ENCODE measurements at places on chromosomes 3 and 15. TPM values are rescaled to one million over a fixed set of nuclear protein-coding genes. Genes with fewer than 3 reads are reported as not detected.

The CHDH gene
- 0.50 TPM for total RNA-seq

DNA sequence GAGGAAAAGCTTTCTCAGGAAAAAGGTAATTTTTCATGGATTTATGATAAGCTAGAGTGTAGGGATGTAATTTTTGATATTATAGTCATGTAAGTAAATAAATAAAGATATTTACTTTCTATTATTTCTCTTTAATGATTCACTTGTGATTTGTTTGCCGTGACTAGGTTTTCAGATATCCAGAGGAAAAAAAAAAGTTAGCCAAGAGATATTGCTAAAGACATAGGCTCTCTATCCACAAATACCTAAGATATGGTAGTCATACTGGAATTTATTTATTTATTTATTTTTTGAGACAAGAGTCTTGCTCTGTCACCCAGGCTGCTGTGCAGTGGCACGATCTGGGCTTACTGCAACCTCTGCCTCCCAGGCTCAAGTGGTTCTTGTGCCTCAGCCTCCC lies 59.9 kb downstream of the AP4E1 start:
- no peak for DNase-seq

- DNase-seq: peak; percentile 63
Measured at GRCh38 chr15:31325595-31326155, 960 bp upstream of the KLF13 start.

DNA sequence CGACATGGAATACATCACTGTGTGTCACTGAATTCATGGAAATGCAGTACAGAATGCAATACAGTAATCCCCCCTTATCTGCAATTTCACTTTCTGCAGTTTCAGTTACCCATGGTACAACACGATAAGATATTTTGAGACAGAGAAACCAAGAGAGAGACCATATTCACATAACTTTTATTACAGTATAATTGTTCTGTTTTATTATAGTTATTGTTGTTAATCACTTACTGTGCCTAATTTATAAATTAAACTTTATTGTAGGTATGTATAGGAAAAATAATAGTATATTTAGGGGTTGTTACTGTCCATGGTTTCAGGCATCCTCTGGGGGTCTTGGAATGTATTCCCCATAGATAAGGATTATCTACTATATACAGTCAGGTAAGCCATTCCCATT lies 61.8 kb downstream of the MBNL1 start:
- no peak for DNase-seq

The PSTPIP1 gene
- 129 TPM for total RNA-seq

DNA sequence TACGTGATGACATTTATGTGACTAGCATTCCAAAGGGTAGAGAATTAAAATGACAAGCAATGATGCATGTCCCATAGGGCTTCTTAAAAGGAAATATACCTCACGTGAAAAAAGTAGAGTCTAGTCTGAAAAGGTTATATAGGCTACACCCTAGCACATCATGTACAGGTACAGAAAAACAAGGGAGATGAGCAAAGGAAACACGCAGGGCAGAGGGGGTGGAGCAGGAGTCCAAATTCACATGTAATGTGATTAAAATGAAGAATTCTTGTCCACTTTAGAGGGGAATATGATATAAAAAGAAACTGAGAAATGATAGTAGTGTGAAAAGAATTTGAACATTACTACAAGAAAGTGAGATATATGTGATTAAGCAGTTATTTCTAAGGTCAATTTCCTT lies 59.4 kb downstream of the HACD2 start:
- DNase-seq: no peak

GRCh38 chr15:80581976-80582375 lies 113.1 kb upstream of the ABHD17C start:
- no peak for DNase-seq

DNA sequence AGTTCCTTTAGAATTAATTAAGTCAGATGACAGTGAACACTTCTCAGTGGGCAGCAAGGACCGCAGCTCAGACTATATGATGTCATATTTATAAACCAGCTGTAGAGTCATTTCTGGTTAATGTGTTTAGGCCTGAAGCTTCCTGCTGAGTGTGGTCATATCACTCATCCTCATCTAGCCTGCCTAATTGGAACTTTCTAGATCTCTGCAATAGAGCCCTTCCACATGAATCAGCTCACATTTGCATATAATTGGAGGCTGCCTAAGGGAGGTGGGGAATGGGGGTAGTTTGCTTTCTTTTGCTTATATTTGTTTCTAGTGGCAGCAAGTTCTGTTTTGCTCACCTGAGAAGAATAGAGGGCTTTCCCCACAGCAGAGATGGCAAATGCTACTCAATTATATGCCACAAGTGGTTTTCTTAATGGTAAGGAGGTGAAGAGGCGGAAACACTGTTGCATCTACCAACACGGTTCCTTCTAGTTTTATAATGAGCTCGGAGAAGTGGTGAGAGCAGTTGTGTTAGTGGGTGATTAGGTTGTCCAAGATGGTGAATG lies 148.1 kb downstream of the KLHL25 start:
- DNase-seq: no peak

- DNase-seq: no peak
Measured at GRCh38 chr15:74158855-74159650, 14.5 kb upstream of the ISLR start.

The GOLGA8T gene
- 0.26 TPM for total RNA-seq

DNA sequence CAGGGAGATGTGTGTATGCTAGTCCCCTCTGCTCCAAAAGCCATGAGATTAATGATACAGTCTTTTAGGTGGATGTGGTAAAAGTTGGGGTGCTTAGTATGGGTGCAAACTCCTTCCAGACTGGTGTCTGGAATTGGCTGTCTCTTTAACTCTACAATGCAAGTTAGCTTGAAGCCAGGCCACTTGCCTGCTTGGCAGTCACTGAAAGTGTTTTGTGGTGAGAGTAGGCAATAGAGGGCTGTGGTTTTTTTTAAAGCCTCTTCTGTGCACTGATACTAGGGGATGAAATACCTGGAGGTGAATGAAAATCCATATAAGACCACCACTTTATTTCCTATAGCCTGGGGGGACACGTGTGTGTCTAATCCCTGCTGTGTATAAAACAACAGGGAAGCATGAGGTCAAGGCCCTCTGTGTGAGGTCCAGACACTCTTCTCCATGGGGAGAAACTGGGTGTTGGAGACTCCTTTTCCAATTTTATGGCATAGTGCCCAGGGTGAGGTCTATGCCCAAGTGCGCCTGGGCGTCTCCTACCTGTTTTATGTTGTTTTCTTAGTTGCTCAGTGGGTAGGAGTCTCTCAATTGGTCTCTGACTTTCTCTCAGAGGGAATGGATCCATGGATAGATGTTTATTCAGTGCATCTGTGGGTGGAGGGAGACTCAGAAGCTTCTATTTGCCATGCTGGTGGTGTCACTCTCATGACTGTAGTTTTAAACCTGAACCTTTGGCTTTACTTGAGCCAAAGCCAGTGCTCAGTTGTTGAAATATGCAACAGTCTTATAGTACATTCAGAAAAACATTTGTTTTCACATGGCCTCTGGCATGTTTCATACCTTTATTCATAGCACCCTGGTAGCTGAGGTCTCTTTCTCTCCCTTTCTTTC lies 327.8 kb upstream of the ATP11B start:
- no peak for DNase-seq

GRCh38 chr15:38714309-38715072 lies 149.9 kb upstream of the RASGRP1 start:
- no peak for DNase-seq

GRCh38 chr3:185076219-185076618 lies 76.6 kb downstream of the C3orf70 start:
- DNase-seq: no peak

The IQCF5 gene
- total RNA-seq: not detected

DNA sequence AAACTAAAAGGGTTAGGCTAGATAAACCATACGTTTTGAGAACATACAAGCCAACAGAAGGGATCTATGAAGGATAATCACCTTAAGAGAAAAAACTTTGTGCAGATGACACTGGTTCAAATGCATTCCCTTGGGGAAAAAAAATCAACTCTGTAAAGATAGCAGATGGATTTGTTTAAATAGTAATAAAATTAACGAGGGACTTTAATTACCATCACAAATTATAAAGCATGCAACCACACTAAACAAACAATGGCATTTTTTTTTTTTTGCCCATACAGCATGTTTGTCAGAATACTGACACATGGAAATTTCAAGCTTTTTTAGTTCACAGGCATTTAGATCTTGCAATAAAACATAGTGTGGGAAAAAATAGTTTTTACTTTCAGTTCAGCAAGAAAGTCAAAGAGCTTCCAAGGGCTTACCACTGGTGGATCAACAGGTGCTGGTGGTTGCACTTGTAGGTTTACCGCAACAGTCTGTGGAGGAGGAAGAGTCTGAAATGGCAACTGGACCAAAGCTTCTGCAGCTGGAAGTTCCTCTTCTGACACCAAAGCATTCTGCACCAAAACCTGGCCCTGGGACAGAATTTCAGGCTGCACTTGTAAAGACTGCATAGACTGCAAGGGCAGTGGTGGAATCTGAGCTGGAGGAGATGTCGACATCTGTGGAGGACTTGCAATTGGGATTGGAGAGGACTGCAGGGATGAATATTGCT lies 53.1 kb downstream of the PHC3 start:
- no peak for DNase-seq

DNA sequence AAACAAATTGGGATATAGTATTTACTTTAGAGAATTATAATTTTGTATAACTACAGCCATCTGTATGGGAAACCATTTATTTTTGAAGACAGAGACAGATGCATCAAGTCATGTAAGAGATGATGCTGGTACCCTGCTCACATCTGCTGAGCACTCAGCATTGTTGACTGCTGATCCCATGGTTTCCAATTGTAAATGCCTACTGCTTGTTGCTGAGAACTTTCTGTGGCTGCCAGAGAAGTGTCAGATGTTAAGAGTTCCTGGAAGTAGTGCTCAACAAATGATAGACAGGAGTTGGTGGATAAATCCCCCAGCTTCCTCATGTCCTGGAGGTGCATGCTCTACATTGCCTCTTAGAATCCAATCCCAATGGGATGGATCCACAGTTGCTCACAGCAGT lies 167.1 kb downstream of the OXSM start:
- no peak for DNase-seq

DNA sequence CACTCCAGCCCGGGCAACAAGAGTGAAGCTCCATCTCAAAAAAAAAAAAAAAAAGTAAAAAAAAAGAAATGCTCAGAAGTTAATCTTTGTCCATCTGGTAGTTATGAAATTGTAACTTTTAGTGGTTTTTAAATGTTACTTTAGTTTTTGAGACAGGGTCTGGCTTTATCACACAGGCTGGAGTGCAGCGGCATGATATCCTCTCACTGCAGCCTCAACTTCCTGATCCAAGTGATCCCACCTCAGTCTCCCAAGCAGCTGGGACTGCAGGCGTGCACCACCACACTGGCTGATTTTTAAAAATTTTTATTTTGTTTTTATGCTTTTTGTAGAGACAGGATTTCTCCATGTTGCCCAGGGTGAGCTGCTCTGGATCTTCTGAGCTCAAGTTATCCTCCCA lies 1.3 kb downstream of the RNU5B-1 start:
- DNase-seq: no peak

DNA sequence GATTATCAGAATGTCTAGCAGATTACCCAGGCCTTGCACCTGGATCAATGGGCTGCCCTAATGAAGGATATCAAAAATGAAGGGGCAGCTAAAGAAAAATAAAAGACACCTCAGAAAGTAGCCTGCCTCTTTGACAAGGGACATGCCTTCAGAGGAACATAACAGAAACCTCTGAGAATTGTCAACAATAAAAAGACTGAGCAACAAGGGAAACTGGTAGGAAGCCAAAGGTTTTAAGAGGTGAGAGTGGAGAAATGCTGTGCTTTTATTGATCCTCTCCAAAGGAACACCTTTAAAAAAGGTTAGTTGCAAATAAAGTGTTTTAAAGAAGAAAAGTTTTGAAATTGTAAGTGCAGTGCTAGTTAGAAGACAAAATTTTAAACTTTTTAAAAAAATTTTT lies 187.8 kb upstream of the TTC14 start:
- DNase-seq: no peak

- DNase-seq: no peak
Measured at GRCh38 chr3:191320316-191320715, 8.9 kb upstream of the CCDC50 start.

- no peak for DNase-seq
Measured at GRCh38 chr3:7568526-7569184, 707.7 kb downstream of the GRM7 start.

DNA sequence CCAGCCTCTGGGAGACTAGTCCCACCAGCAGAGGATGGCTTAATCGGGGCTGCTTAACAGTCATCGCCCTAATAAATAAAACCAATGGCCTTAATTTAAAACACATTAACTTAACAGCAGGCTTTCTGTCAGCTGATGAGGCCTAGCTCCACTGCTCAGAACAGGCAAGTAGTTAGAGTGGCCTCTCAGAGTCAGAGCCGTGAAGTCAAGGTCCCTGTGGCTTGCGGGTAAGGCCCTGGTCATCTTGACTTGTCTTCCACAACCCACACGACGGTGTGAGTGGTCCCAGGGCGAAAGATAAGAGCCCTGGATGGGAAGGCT lies 11.8 kb downstream of the XXYLT1 start:
- DNase-seq: no peak
